HepG2 (cell line): ENCODE measurements at places on chromosomes 1 and 21. TPM values are rescaled to one million over a fixed set of nuclear protein-coding genes. Genes with fewer than 3 reads are reported as not detected.

- DNase-seq = no peak
Measured at GRCh38 chr1:200112290-200112689, 84.8 kb downstream of the NR5A2 start.

DNA sequence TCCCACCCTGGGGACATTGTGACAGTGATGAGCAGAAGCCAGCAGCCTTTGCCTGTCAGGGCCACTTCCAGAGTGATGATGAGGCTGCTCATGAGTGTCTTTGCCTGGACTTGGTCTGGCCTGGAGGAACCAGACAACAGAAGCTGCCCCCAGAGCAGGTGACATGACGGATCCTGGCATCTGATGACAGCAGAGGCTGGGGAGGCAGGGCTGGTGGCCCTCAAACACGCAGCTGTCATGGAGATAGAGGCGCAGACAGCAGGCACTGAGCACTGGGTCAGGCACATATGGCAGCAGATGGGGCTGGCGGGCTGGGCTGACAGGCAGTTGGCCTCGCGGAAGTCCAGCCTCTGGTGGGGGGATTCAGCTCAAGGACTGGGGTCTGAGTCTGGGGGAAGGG is 66.4 kb upstream of the STUM start:
- DNase-seq = no peak

GRCh38 chr1:202072211-202072765 is 50.4 kb upstream of the GPR37L1 start:
- no peak for DNase-seq

DNA sequence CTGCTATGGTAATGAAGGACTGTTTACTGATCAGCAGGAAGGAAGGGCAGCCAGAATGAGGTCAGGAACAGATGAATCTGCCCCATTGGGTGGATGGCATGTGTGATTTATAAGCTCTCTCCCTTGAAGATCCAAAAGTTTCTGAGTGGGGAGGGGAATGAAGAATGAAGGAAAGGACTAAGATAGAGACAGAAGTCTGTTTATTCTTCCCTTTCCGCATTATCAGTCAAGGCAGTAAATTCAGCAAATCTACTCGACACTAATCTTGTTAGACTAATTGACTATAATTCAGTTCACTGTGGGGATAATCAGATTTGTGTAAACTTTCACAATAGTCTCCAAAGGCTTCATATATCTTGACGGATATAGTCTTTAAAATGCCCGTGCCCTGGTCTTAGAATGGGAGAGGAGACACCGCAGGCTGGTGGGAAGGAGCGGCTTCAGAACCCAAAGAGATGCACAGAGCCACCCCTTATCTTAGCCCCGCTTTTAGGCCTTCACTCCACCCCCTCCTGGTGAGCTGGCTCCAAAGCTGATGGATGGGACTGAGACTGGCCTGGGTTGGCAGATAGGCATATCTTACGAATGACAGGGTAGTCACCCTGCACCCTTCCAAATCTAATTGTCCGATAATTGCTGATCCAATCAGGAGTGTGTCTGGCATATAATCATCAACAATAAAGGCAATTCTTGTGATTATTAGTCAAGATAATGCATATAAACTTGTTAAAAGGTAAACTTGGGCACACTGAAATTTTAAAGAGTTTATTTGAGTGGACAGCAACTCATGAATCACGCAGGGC is 76.0 kb upstream of the PPM1J start:
- no peak for DNase-seq

DNA sequence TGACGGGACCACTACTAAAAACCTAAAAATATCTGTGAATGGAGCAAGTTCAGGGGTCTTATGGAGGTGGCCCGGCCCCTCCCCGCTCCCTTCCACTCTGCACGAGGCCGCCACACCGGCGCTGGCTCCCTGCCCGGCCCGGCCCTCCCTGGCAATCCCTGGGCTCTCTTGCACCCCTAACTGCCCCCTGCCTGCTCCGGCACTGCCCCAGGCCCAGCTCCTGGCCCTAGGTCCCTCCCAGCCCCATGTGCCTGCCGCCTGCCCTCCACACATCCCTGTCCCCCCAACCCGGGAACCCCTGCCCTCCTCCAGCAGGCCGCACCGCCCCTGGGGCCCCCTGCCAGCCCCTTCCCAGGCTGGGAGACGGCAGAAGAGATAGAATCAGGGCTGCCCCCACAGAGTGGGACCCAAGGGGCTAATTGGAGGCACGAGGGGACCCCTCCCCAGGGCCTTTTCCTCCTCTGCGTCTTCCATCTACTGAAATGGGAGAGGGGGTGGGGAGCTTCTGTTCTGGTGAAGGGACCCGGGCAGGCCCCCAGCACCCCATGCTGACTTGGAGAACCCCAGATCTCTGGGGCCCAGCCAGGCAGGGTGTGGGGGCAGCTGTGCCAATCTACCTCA is 9.3 kb upstream of the CTRC start:
- no peak for DNase-seq

DNA sequence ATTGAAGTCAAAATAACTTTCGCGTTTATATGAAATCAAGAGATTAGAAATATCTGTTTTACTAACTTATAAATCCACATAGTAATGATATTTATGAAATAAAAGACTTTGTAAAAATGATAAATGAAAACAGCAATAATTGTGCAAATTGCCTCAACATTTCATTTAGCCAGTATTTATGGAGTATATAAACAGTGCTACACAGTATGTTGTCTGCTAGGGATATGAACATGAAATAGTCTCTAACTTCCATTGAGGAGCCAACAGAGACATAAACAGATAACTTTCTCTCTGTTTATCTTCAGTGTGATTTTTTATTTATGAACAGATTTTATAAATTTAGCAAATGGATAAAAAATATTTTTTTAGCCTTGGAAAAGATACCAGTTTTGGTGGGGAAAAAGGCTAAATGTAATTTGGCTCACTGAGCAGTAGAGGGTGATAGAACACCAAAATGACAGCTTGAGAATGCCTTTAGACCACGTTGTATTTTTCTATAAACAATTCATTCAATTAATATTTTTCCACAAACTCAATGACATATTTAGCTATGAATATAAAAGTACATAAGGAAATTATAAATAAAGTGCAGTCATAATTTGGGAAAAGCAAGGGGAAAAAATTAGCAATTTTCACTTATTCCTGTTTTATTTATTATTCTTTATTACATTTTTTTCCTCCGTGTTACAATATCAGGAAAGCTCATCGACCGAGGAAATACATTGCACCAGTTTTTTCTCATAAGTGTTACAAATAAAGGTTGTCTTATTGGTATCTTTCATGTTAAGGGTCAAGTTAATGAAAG is 47.5 kb upstream of the EEIG2 start:
- no peak for DNase-seq

DNA sequence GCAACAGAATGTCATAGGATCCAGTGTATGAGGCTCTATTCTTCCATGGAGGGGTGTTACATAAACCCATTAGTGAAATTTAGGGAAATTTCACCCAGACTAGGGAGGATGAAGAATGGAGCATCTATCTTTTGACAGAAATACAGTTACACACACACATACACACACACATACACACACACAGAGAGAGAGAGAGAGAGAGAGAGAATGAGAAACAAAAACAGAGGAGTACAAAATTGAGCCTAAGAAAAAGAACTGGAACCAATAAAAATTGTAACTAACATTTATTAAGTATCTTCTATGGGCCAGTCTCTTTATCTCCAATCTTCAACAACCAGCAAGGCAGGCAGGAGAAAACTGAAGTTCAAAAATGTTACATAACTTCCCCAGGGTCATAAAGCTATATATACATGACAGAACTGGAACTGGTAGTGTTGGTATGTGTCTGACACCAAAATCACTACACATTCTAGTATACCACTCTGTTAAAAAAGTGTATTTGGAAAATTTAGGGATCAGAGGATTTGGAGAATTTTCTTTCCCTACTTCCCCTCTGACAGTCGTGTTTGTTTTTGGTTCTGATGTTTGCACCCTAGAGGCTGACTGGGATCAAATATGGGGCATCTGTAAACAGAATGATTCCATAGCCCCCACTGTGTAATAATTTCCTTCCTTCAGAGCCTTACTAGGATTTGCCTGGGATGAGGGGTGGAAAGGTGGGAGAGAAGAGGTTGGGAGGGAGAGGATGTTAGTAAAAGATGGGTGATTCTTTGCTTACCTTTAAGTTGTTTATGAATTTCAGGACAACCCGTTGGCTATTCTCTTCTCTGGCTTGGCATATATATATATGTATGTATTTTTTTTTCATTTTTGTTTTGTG is 1.0 kb upstream of the ZFYVE9 start:
- DNase-seq = peak; percentile 10

GRCh38 chr21:19785941-19786340 is 1212.3 kb upstream of the NCAM2 start:
- DNase-seq = no peak

DNA sequence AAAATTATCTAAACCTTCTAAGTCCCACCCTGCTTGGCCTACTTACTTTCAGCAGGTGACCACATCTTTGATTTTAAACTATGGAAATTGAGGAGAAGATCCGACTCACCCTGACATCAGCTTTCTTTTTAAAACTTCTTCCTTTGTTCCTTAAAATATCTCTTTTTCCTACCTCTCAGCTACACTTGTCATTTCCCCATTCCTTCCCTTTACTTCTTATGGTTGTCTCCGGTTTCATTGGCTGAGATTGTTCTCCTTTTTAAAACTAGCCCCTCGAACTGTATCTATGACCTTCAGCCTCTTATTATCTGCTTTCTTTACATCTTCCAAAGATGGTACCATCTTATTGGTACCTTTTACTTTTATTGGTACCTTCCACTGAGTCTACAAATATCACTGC is 87.8 kb upstream of the NRIP1 start:
- no peak for DNase-seq

DNA sequence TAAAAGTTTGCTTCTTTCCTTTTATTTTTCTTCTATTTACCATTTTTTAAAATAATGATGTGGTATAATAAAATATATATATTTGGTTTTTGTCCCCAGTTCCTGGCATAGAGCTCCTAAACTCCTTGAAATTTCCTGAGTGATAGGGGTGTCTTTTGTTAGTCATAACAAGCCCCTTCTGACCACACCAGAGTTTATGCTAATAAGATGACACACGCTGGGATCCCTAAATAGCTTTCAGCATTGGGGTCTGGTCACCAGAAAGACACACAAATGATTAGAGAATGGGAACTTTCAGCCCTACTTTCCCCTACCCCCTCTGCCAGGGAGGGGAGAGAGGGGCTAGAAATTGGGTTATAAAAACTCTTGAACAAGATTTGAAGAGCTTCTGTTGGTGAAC is 56.2 kb downstream of the COL24A1 start:
- no peak for DNase-seq

GRCh38 chr1:57943365-57943764 is 519.5 kb upstream of the DAB1 start:
- no peak for DNase-seq

DNA sequence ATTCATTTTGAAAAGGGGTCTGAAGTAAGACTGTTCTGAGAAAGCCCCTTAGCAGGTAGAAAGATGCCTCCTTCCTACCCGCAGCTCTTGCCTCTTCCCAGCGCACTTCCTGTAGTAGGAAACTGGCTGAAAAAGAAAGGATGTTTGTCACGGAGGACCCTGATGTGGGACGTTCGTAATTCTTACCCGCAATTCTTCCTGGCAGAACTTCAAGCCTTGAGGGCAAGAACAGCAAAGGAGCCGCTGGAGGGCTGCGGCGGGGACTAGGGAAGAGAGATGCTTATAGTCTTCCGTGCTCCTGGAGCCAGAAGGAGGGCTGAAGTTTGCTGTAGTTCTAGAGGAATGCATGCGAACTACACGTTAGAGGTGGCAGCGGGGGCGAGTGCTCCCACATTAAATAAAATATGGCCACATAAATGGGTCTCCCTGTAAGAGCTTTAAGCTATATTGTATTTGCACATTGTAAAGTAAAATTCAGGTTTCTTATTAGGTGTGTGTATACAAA is 6.3 kb downstream of the C1orf53 start:
- no peak for DNase-seq

DNA sequence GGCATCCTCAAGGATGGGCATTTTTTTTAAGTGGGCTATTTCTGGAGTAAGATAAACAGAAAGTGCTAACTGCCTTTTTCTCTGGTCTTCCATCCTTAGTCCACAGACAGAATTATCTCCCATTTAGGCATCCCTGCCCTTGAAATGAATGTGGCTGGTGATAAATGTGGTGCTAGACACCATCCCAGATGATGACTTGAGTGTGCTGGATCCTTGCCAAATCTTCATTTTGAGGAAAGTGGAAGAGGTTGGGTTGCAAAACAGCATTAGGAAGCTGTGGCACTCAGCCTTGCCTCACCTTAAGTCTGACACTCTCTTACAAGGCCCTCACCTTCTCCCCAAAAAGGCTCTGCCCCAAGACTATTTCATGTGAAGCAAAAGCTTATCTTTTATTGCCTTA is 19.2 kb downstream of the MAB21L3 start:
- no peak for DNase-seq

- no peak for DNase-seq
Measured at GRCh38 chr1:116971258-116971860, 30.2 kb upstream of the CD101 start.

DNA sequence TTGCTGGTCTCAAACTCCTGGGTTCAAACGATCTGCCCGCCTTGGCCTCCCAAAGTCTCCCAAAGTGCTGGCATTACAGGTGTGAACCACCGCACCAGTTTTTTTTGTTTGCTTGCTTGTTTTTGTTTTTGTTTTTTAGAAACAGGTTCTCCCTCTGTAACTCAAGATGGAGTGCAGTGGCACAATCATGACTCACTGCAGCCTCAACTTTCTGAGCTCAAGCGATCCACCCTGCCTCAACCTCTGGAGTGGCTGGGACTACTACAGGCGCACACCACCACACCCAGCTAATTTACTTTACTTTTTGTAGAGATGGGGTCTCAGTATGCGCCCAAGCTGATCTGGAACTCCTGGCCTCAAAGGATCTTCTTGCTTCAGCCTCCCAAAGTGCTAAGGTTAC is 47.3 kb upstream of the USP1 start:
- DNase-seq = no peak

DNA sequence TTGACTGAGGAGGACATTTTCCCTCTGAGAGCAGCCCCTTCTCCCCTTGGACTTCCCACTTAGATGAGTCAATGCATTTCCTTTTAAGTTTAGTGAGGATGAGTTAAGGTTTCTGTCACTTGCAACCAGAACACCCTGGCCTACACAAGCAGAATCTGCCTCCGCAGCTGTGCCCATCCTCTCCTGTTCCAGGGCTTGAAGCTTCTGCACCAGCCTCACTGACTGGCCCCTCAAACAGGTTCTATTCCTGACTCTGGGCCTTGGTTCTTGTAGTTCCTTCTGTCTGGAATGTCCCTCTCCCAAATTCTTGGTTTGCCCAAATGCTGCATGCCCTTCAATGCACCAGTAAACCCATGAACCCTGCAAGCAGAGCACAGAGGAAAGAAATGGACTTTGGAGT is 394.4 kb downstream of the PTPRU start:
- DNase-seq = no peak

GRCh38 chr1:93235261-93235660 is 54.7 kb downstream of the CCDC18 start:
- DNase-seq = no peak

- DNase-seq = peak; percentile 89
Measured at GRCh38 chr1:43034195-43034658, 75.6 kb upstream of the SLC2A1 start.

The LCE2B gene
- not detected in 2 replicates for polyA plus RNA-seq

The CACYBP gene
- polyA plus RNA-seq = 14.4 and 18.4 TPM in 2 replicates

The C1QTNF12 gene
- polyA plus RNA-seq = 0.18 and 0.29 TPM in 2 replicates

The PTGFR gene
- polyA plus RNA-seq = not detected in 2 replicates

The TENT5C gene
- 0.30 and 0.38 TPM in 2 replicates for polyA plus RNA-seq

The RBP7 gene
- 1.6 and 2.0 TPM in 2 replicates for polyA plus RNA-seq

The CASQ1 gene
- polyA plus RNA-seq = 0.09 TPM in 2 replicates

The ADAMTSL4 gene
- 15.1 and 16.4 TPM in 2 replicates for polyA plus RNA-seq

The BTF3L4 gene
- polyA plus RNA-seq = 45.0 and 59.0 TPM in 2 replicates

The GJB3 gene
- polyA plus RNA-seq = not detected in 2 replicates

The TCP10L gene
- 0.90 and 1.0 TPM in 2 replicates for polyA plus RNA-seq

The DNASE2B gene
- not detected in 2 replicates for polyA plus RNA-seq

The COL16A1 gene
- polyA plus RNA-seq = 4.3 and 5.1 TPM in 2 replicates

The SPEN gene
- polyA plus RNA-seq = 4.8 and 5.0 TPM in 2 replicates

The GPR37L1 gene
- 0.12 and 0.13 TPM in 2 replicates for polyA plus RNA-seq
